ENCODE measurements at places on chromosomes 16 and 17.

DNA sequence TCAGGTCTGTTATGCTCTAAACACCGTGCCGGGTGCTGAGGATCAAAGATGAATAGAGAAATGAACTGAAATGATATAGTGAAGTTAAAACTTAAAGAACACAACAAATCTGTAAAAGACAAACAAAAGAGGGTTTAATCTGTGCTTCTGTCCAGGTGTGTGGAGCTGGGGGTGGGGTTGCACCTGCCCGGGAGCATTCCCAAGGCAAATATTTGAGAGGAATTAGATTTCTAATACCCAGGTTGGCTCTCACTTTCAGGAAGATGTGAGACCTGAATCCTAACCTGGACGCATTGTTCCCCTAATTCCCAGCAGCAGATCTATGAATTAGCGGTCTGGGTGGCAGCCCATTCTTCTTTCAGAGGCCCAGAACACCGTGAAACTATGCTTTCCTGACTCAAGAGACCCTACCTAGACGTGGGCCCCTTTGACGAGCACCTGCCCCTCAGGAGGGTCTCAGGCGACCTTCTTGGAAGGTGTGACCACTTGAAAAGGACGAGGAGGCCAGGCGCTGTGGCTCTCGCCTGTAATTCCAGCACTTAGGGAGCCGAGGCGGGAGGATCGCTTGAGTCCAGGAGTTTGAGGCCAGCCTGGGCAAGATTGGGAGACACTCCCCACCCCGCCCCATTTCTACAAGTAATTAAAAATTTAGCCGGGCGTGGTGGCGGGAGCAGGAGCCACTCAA, 677 bp upstream of the RANGRF start:
- no peak for DNase-seq

DNA sequence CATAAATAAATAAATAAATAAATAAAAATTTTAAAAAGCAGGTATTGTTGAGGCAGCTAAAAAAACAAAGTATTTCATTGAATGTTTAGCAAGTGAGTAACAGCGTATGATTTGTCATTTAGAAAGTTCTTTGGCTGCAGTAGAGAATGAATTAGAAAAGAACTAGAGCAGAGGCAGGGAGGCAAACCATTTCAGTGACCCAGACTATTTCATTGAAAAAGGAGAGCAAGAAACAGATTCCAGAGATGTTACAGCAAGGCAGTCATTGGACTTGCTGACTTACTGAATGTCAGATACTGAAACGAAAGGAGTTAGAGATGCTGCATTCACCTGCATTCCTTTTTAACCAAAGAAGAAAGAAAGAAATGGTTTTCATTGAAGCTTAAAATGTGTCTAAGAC, 105.5 kb upstream of the HLF start:
- no peak for DNase-seq

DNA sequence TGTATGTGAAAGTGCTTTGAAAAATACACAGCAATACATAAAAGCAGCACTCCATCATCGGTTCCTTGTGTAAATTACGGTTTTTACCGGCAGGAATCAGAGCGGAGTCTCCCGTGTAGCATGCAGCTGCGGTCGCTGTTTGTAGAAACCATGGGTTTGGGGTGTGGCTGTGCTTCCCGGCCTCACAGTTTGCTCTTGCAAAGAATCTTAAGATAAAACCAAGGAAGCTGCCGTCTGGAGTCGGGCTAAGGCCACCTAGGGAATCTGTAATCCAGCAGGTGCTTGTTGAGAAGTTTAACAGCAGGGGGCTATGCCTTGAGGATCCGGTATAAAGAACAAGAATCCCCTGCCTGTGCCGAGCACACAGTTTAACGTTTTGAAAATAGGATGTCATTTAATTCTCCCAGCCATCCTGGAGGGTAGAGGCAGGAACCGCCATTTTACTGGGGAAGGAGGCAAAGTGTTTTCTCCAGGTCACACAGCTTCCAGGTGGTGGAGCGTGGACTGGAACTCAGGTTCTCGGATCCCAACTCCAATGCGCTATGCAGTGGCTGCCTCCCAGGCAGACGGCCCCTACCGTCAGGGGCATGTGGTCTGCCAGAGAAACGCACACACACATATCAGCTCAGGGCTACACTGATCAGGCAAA, 6.0 kb upstream of the TLCD3A start:
- DNase-seq: no peak

DNA sequence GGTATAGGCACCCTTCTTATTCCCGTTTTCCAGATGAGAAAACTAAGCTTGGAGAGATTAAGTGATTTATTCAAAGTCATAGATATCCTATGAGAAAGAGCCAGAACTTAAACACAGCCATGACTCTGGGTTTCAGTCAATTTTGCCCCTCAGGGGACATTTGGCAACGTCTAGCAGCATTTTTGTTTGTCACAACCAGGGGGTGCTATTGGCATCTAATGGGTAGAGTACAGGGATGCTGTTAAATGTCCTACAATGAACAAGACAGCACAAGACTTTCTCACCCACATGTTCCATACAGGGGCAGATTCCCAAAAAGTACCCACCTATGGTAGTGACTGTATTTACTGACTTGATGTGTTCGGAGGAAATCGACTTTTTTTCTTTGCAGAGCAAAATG, 4.8 kb upstream of the SHISA9 start:
- DNase-seq: no peak

GRCh38 chr16:65476448-65476955, 354.6 kb upstream of the CDH11 start:
- no peak for DNase-seq

All from stimulated activated CD8-positive, alpha-beta memory T cell treated with anti-CD3 and anti-CD28 coated beads, Interleukin-12 subunit alpha, Interleukin-12 subunit beta, amount 100 ng/mL, for 1 hour (primary cell).